ENCODE measurements at places on chromosomes 16 and 17.
A peak's percentile ranks its signal among the peaks of the same experiment; 100 is the strongest.

DNA sequence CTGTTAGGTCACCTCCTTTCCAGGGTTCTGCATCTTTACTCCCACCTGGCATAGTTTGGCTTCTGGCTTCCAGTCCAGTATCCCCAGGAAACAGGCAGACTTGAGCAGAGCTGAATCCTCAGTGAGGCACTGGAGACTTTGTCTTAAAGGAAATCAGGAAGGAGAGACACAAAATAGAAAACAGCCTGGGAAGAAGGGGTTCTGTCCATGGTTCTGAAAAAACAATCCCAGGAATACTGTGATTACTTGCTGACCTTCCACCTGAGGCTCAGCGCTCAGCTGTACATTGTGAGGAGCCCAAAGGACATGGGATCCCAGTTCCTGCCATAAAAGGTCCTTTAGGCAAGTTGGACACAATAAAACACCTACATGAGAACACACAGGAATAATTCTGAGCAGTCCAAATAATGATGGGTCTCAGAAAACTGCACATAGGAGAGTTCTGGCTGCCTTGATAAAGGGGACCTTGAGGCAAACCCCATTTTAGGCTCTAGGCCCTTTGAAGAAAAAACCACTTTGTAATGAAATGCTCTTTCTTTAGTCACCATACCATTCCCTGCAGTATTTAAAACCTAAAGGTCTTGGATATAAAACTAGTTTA, 81.4 kb upstream of the CRHR1 start:
- DNase-seq: no peak

- DNase-seq: no peak
These were observed 17.1 kb downstream of the GGA3 start for GRCh38 chr17:75244133-75244866.

DNA sequence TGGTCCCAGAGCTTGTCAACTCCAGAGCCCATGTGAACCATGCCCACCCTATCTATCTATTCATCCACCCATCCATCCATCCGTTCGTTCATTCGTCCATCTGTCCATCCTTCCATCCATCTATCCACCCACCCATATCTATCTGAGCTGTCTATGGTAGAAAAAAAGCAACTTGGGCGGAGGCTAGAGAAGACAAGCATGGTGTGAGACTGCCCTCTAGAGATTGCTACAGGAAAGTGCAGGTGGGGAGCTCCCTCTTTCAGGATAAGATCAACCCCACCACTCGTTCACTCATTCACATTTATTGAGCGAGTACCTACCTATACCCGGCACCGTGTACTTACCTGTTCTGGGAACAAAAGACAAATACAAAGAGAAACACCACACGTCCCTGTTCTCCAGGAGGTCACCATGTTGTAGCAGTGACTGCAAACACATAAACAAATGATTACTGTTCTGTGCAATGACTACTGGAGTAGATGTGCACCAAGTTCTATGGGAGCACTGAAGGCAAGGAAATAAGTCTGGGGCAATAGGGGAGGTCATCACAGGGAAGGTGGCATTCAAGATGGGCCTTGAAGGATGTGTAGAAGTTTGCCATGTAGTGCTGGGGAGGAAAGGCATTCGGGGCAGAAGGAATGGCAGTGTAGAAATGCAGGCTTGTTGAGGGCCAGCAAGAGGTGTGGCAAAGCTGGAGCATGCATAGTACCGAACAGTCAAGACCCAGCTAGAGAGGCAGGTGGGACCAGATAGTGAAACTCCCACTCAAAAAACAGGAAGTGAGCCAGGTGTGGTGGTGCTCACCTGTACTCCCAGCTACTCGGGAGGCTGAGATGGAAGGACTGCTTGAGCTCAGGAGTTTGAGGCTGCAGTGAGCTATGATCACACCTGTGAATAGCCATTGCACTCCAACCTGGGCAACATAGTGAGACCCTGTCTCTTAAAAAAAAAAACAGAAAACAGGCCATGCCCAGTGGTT, 13.4 kb upstream of the ATP5MC1 start:
- DNase-seq: peak; percentile 69

GRCh38 chr17:10624969-10625368, 32.1 kb downstream of the MYH3 start:
- DNase-seq: no peak

- DNase-seq: no peak
These were observed 25.4 kb upstream of the KRT20 start for GRCh38 chr17:40910441-40910841.

DNA sequence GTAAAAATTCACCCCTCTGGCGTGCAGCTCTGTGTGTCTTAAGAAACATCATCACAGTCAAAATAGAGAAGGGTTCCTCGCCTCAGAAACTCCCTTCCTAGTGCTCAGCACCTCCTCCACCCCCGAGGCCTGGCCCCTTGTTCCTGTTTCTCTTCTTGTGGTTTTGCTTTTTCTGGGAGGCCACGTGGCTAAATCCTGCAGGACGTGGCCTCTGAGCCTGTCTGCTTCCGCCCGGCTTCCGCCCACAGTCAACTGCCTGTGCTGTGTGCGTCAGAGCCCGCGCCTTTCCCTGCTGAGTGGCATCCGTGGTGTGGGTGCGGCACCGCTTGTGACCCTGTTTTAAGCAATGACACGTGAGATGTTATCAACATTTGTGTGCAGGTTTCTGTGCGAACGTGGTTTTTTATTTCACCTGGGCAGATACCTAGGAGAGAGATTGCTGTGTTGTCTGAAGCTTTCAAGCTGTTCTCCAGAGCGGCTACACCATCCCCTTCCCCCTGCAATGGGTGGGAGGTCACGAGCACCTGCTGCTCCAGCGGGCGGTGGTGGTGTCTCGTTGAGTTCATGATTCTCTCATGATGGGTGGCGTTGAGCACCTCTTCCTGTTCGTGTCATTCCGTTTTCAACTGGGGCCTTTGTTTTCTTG, 21.7 kb downstream of the ACSF3 start:
- DNase-seq: no peak
